CD4-positive, alpha-beta T cell treated with Interleukin-2 at 100 ng/mL for 4 hours (primary cell): ENCODE measurements at places on chromosomes 5 and 9.

DNA sequence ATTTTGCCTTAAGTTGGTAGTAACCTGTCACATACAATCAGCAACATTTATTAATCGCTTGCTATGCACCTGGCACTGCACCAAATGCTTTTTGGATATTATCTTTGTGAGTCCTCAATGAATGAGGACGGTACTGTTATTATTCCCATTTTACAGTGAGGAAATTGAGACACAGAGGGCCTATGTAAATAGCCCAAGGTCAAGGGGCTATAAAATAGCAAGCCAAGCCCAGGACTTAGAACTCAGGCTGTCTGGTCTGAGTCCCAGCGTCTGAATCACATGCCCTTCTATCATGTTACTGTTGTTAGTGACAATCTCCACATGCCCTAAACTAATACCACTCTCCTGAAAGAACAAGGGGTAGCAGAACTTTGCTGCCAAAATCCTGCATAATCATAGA lies 60.0 kb downstream of the ERAP1 start:
- DNase-seq = no peak

DNA sequence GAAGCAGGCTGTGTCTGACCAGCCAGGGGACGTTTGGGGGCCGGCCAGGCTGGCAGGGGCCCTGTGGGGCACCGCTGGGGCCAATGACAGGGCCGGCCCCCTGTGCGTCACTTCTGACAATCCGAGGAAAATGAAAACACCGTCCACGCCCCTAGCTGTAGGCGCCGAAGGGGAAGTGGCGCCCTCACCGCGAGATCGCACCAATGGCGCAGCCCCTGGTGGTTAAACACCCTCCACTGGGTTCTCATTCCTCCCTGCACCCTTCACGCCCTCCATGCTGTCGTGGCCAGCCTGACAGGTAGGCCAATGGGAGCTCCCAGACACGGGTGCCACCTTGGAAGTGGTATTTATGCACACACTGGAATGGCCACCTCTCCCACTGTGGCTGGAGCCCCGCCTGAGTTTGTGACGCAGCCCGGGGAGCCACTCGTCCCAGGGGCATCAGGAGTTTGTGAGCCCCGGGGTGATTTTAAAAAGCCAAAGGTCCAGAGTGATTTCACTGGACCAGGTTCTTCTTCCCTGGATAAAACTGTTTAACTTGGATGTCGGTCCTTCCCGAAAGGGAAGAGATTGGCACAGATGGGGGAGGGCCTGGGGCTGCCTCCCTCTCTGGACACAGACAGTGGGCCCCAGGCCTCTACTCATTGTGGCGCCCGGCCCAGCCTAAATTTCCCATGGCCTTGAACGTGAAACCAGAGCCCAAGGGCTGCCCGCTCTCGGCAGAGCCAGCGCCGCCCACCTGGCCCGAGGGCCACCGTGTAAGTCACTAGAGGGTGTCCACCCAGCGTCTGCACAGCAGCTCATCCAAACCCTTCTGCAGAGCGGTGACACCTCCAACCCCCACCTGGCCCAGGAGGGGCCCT lies 49.7 kb downstream of the NKD2 start:
- no peak for DNase-seq

DNA sequence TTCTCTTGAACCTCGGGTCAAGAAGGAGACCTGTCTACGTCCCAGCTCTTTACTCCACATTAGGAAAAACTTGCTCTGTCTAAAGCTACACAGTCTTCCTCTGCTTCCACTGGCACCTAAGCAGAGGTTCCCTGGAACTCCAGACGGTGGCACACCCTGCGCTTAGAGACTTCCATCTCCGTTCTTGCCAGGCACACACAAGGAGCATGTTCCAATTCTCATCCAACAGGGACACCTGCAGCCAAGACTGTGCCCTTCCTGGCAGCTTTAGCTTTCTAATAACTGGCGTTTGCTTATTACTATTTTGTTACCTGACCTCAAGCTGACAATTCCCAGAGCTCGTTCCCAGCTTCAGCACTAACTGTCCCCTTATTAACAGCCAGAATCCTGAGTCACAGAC lies 16.0 kb downstream of the CAPSL start:
- DNase-seq = no peak

DNA sequence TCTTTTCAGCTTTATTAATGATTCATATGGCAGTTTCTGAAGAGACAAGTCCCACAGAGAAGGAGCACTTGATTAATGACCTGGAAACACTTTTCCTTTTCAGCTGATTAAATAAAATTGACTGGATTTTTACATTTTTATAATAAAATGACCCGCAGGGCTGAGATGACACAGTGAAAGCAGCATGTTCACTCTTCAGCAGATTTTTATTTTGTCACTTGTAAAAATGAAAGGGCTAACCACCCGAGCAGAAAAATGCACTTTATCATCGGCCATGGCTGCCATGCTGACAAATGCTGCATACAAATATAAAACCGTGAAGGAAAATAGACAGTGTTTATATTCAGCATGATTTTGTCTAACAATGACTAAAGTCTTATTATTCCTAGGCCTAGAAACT lies 321.6 kb upstream of the ITGA1 start:
- DNase-seq = no peak

- no peak for DNase-seq
Observed at GRCh38 chr9:93658184-93658925, 82.0 kb downstream of the PHF2 start.

GRCh38 chr5:59065554-59065953 lies 482.7 kb downstream of the RAB3C start:
- DNase-seq = no peak

GRCh38 chr5:5617024-5617423 lies 194.5 kb downstream of the ICE1 start:
- DNase-seq = no peak

- DNase-seq = no peak
Observed at GRCh38 chr5:176185133-176185733, 53.0 kb upstream of the SIMC1 start.

DNA sequence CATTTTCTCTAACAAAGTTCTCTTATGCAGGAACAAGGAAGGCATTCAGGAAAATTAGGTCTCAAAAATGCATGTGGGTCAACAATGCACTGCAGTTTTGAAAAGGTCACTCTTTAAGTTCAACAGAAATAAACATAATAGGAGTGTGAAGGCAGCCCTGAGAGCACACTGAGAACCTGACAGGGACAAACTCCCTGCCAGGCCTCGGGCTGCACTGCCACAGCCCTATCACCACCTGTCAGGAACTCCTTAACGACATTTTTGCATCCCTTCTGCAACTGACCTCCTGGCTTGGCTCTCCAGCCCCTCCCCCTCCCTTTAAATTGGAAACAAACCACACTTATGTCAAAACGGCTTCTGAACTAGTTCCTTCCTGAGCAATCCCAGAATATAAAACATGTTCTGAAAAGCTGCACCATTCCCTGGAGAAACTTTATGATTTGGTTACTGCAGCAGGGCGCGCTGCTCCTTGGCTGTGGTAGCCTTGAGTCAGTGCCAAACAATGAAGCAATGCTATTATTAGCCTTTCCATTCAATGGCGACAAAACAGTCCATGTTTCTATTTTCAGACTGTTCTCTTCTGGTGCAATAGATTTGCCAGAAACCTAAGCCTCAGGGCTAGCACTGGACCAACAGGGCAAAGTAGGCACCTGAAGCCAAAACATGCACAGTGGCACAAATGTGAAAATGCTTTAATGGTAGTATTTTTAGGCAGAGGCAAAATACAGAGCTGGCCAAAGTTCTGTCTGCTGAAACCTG lies 160.1 kb upstream of the ZNF608 start:
- no peak for DNase-seq

GRCh38 chr9:114884787-114885452 lies 45.5 kb downstream of the TNFSF8 start:
- no peak for DNase-seq

- DNase-seq = no peak
Observed at GRCh38 chr5:146213210-146213826, 9.9 kb downstream of the RBM27 start.

DNA sequence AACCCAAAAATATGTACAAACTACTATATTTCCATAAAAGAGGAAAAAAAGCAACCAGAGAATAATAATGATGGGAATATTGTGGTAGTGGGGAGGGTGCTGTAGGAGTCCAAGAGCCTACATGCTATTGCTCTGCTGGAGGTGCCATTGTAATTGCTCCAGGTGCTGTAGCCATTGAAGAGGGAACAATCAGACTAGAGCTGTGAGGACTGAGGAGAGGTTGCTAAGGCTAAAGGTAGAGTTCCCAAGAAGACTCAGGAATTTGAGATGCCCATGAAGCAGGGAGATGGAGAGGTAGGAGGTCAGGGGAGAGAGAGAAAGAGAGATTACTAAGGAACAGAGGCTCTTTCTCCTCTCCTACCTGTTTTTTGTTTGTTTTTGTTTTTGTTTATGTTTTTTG lies 394.0 kb downstream of the DMRTA1 start:
- DNase-seq = no peak

GRCh38 chr5:179805529-179806249 lies 977 bp downstream of the MGAT4B start:
- DNase-seq = peak; percentile 22

- no peak for DNase-seq
Observed at GRCh38 chr9:28883234-28883633, 1310.0 kb upstream of the C9orf72 start.

DNA sequence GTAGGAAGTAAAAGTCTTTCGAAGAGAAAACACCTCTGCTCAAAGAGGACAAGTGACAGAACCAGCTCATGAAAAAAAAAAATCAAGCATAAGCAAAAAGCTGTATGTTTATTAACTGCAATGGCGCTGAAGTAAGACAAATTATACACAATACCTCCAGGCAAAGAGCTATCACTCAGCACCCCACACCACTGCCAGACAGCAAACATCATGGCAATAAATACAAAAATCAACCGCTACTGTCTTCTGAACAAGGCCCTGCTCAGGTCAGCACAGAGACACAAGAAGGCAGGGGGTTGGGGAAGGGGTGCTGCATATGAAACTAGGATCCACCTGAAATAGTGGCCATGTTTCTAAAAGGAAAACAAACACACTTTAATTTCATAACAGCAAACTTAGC lies 50.4 kb downstream of the MAPKAP1 start:
- DNase-seq = no peak

- DNase-seq = no peak
Observed at GRCh38 chr9:2234371-2234893, 219.3 kb downstream of the SMARCA2 start.
